Erythroblast (primary cell): ENCODE measurements at places on chromosomes 3 and 15.
A peak's percentile ranks its signal among the peaks of the same experiment; 100 is the strongest.

- no peak for DNase-seq
These were observed 196.1 kb downstream of the CNTN6 start for GRCh38 chr3:1288805-1289494.

DNA sequence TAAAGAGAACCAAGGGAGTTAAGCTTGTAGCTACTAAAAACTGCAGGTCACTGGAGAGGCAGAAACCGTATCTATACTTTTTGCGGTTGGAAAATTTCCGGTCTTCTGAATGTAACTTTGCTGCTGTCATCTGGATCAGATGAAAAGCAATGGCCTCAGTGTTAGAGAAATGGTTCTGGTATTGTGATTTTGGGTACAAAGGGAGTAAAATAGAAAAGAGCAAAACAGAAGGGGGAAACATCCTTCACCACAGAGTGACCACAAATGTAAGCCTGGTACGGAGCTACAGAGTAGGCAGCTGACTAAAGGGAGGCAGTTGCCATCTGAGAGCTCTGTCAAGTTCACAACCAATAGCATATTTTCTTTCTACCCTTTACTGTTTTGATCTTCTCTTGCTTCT lies 5.6 kb downstream of the CD96 start:
- DNase-seq = no peak

GRCh38 chr3:154121701-154122551 lies 736 bp downstream of the ARHGEF26 start:
- DNase-seq = peak; percentile 23

DNA sequence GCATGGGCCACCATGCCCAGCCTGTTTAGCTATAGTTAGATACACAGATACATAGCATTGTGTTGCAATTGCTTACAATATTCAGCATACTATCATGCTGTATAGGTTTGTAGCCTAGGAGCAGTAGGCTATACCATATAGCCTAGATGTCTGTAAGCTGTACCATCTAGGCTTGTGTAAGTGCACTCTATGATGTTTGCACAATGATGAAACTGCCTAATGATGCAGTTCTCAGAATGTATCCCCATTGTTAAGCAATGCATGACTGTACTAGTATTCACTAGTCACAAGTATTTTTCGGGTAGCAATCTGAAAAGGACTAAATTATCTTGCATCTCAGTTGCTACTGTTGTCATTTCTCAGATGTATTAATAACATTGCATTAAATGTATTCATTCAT lies 16.0 kb downstream of the PIGB start:
- DNase-seq = no peak

DNA sequence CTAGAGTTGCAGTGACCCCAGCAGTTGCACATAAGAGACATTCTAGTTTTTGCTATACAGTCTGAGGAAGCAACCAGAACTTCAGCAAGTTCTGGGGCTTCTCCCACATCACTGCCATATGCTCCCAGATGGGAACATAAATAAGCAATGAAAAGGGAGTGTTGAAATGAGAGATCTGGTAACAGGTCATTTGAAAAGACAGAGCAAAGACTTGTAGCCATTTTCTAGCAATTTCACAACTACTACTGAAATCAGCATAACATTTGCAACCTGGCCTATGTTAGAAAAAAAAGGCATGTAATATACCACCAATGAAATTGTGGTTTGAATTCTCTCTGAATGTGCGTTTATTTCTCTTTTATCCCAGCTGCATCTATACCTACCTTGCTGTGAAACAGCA lies 57.5 kb downstream of the NUDT16 start:
- DNase-seq = no peak

DNA sequence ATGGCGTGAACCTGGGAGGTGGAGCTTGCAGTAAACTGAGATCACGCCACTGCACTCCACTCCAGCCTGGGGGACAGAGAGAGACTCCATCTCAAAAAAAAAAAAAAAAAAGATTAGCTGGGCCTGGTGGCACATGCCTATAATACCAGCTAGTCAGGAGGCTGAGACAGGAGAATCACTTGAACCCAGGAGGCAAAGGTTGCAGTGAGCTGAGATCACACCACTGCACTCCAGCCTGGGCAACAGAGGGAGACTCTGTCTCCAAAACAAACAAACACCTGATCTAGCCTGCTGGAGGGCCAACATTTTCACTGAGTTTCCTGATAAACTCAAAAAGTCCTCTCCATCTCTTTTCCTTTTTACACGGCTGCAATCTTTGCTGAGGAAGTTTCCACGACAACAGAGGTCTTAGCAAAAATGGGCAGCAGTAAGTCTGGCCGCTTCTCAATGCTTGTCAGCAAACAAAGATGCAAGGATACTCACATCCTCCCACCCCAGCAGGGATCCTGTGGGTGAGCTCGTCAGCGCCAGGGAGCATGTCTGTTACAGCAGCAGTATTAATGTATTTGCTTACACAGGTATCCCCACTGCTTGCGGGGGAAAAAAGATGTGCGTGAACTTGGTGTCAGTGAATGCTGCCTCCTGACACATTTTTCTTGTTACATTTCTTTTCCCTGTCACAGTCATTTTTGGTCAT lies 21.0 kb upstream of the CCDC174 start:
- DNase-seq = no peak

- DNase-seq = no peak
These were observed 55.6 kb upstream of the ICE2 start for GRCh38 chr15:60534546-60534945.

DNA sequence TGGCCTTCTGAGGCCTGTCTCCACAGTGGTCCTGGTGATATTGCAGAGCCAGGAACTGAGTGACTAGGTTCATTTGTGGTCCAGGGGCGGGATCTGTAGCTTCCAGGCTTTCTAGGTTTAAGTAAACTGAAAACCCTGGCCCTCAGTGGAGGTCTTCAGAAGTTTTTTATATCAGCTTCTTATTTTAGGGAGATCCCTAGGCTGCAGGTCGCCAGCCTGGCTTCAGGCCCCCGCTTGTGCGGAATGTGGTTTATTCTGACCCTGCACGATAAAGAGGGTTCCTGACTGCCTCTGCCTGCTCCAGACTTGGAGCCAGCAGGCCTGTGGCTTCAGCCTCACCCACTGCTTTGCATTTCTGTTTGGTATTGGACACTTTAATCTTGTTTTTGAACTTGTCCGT lies 133.9 kb upstream of the PLXNA1 start:
- DNase-seq = no peak

- DNase-seq = peak; percentile 84
These were observed 127.2 kb upstream of the DPH6 start for GRCh38 chr15:35673093-35673684.

DNA sequence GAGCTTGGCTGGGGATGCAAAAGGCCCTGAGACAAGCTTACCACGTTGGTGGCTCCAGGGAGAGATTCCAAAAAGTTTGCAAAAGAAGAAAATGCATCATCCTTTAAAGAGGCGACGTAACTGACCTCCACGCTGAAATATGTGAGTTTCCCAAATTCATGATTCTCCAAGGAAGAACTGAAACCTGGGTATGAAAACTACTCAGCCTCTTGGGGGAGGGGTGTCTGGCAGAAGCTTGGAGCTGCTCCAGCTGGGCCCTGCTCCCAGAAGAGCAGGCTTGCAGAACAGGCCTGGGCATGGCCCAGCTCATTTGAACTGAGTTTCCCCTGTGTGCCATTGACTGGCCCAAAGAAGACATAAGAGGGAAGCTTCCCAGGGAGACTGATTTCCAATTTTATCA lies 20.5 kb downstream of the CPN2 start:
- no peak for DNase-seq

DNA sequence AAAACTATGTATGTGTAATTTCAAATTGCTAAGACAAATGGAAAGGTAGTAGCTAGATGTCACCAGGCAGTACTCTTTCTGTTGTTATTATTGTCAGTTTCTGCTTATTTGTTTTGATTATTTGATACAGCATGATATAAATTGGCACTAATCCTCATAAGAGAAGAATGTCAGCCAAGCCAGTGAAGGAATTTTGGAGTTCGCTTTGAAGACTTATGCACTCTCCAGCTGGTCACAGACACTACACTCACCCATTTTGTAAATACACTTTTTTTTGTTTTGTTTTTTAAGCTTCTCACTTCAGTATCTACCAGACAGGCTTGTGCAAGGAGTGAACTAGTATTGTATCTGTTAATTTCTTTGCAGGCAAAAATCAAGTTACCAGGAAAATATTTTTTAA lies 180.2 kb upstream of the TTC14 start:
- DNase-seq = no peak

GRCh38 chr3:112273536-112273935 lies 20.5 kb downstream of the SLC9C1 start:
- no peak for DNase-seq

- no peak for DNase-seq
These were observed 32.6 kb upstream of the NOX5 start for GRCh38 chr15:68981941-68982340.

- no peak for DNase-seq
These were observed 1.0 kb downstream of the EOMES start for GRCh38 chr3:27720899-27721716.

GRCh38 chr15:58465866-58466517 lies 34.2 kb downstream of the LIPC start:
- no peak for DNase-seq

DNA sequence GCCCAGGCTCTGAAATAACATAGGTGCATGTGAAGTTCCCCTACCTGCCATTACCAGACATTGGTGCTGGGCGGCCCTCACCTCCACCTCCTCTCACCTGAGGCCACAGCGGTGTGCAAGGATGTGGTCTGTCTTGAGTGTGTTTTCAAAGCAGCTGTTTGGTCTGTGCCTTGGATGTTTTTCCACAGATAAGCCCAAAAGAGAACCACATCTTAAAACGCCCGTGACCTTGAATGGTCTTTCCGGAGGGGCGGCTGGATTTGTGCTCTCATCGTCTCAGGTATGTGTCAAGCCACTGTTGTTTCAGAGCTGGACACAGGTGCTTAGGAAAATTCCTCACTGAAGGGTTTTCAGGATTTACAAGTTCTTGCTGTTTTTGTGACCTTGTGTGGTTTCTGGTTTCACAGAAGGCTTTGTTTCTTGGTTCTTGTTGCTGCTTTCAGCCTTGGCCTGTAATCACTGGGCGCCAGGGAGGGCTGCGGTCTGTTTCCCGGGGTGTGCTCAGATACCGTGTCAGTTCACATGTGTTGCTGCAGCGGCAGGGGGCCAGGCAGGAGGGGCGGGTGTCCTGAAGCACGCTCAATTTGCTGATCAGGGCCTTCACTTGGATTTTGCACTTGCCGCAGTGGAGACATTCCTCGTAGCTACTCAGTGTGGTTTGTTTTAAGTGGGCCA lies 128.4 kb downstream of the IGF1R start:
- DNase-seq = peak; percentile 93

DNA sequence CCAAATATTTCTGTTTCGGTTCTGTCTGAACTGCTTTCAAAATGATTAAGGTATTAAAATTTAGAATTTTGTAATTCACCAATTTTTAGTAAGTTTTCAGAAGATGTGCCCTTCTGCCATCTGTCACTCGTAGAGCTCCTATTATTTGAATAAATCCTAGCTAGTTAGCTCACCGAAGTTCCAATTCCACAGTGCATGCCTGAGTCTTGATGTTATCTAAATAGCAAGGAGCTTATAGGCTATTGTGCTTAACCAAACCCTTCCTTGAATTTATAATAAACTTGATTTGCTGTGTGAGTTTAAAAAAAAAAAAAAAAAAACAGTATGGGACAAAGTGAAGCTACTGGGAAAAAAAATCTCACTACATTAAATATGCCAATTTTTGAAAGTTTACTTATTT lies 18.7 kb downstream of the ATP13A3 start:
- DNase-seq = no peak

- DNase-seq = no peak
These were observed 105.8 kb upstream of the SELENOK start for GRCh38 chr3:53997476-53997875.

- DNase-seq = peak; percentile 14
These were observed 50.6 kb upstream of the SLC6A1 start for GRCh38 chr3:10941972-10942371.

- DNase-seq = peak; percentile 90
These were observed 49.3 kb downstream of the TMOD3 start for GRCh38 chr15:51878446-51879386.

DNA sequence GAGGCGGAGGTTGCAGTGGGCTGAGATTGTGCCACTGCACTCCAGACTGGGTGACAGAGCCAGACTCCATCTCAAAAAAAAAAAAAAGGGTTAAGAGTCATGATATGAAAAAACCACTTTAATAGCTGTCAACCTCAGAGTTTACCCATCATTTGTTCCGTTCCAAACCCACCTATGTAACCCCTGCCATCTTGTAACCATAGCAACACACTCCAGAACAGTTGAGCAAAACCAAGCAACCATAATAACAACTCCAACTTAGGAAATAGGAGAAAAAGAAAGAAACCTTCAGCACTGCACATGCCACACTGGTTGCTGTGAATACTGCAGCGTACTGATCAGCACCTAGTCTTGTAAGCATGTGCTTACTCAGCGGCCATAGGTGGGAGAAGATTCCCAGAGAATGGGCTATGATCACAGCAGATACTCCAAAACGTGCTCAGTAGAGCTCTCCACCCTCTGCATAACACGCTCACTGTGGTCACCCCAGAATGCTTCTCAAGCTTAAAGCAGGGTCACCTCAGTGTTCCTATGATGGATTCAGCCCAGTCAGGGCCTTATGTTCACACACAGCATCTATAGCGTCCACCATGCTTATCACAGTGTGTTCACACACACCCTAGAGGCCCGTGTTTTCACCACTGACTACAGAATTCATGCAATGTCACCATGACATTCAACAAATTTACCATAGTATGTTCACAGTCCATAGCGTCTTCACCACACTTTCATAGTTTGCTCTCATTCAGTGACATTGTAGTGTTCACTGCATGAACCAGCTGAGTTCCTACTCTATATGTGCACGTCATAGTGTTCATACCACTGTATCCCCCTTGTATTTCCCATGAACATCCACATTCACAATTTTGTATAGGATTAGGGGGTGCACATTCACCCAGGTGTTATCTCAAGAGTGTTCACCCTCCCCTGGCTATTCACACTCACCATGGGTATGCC lies 6.5 kb upstream of the CILP start:
- peak; percentile 83 for DNase-seq

- DNase-seq = no peak
These were observed 10.2 kb upstream of the TMEM212 start for GRCh38 chr3:171832989-171833388.

GRCh38 chr3:187136936-187137335 lies 2.4 kb downstream of the RPL39L start:
- DNase-seq = no peak

DNA sequence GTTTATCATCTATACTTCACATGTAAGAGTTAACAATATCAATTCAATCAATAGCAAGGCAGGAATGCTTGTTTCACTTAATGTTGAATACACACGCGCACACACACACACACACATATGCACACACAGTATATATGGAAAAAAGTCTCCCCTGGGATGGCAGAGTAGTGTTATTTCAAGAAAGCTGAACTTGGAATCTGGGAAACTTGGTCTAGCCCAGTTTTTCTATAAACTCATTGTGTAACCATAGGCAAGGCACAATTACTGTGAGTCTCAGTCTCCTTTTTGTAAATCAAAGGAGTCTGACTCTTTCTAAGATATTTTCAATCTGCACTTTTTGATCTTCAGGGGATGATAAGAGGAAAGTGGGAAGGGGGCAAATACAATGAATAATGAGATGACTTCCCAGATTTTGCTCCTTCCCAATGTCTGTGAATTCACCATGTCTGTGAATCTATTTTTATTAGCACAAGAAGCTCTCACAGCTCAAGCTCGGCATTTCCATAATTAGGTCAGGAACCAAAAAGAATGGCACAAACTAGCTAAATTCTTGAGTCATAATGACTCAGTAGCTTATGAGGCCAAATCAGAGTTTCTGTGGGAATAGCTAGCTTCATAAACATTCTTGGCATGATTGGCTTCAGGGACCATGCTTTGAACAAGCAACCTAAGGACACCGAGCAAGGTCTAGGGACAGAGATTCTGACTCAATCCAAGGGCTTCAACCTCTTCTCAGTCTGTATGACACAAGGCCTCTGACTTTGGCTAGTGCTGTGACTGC lies 227.4 kb upstream of the DCBLD2 start:
- no peak for DNase-seq
